ENCODE measurements at places on chromosomes 3 and 15. TPM values are rescaled to one million over a fixed set of nuclear protein-coding genes. Genes with fewer than 3 reads are reported as not detected.

Gene SLC33A1
- 38.3 TPM for total RNA-seq

Gene TMEM212
- total RNA-seq, result 0.22 TPM

Gene SH2D7
- total RNA-seq, result not detected

Gene FBXL2
- total RNA-seq, result 48.3 TPM

Gene DPH6
- 22.9 TPM for total RNA-seq

Gene FGD5
- 21.9 TPM for total RNA-seq

Gene PIF1
- total RNA-seq, result 4.0 TPM

Gene DPPA2
- total RNA-seq, result not detected

Gene SMAD6
- total RNA-seq, result 22.0 TPM

Gene LRRN1
- 57.4 TPM for total RNA-seq

Gene NMNAT3
- total RNA-seq, result 10.0 TPM

Gene AMT
- total RNA-seq, result 16.4 TPM

Gene SOX2
- 82.5 TPM for total RNA-seq

Gene EDEM1
- 7.9 TPM for total RNA-seq

Gene SHF
- total RNA-seq, result 29.1 TPM

Gene CHRM5
- 2.3 TPM for total RNA-seq

Gene FANCD2OS
- not detected for total RNA-seq

Gene TM4SF18
- total RNA-seq, result 12.4 TPM

Gene TICRR
- 2.0 TPM for total RNA-seq

Gene C3orf20
- 0.20 TPM for total RNA-seq

Gene RARB
- 42.4 TPM for total RNA-seq

Gene CORO2B
- total RNA-seq, result 16.7 TPM

Gene TNFSF10
- 13.0 TPM for total RNA-seq

Gene RGMA
- total RNA-seq, result 20.7 TPM

Gene MYZAP
- total RNA-seq, result 9.3 TPM

Gene MYL3
- total RNA-seq, result 2.2 TPM

Gene ENTPD3
- total RNA-seq, result 14.8 TPM

Gene ZNF80
- total RNA-seq, result 0.06 TPM

Gene TM4SF1
- 110 TPM for total RNA-seq

Gene WHAMM
- 4.4 TPM for total RNA-seq

Gene TMEM62
- 27.3 TPM for total RNA-seq

Gene ASB14
- total RNA-seq, result 0.50 TPM

All from spinal cord (tissue), 10 donors.